Smooth muscle cell of the brain vasculature (primary cell): ENCODE measurements at places on chromosomes 4 and X.

GRCh38 chrX:15059474-15059873 is 186.3 kb downstream of the MOSPD2 start:
- no peak for DNase-seq

GRCh38 chrX:115571712-115572111 is 10.7 kb downstream of the PLS3 start:
- DNase-seq, result no peak

- DNase-seq, result no peak
Observed at GRCh38 chrX:3134316-3134945, 93.2 kb downstream of the ARSF start.

GRCh38 chr4:120855307-120856001 is 67.1 kb downstream of the PRDM5 start:
- no peak for DNase-seq

DNA sequence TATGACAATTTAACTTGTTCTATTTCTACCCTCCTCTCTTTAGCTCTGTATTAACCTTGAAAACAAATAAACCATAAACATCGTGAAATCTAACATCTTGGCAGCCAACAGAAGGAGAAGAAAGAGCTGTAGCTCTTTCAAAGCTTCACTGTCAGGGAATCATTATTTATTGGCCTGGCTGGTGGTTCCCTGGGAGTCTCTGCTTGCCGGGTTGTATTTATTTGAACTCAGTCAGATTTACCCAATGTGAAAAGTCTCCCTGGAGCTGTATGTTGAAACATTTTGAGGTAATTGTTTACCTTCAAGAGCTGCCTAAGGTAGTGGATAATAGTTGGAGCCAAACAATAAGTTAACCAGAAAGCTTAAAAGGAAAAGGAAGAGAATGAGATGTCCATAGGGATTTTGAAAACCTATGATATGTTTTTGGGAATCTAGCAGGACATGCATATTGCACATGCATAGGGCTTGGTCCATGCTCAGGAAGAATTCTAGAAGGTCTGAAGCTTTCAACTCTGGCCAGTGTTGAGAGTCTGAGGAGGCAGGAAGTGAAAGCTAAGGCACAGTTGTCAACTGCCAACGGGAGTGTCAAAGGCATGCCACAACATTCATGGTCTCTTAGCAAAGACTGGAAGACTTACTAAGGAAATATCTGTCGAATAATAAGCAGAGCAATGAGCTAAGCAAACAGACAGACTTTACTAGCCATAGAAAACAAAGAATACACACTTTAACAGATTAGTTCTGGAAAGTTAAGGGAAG is 621.6 kb downstream of the PCDH7 start:
- DNase-seq, result no peak

GRCh38 chr4:34193451-34194154 is 2050.7 kb downstream of the ARAP2 start:
- DNase-seq, result no peak

DNA sequence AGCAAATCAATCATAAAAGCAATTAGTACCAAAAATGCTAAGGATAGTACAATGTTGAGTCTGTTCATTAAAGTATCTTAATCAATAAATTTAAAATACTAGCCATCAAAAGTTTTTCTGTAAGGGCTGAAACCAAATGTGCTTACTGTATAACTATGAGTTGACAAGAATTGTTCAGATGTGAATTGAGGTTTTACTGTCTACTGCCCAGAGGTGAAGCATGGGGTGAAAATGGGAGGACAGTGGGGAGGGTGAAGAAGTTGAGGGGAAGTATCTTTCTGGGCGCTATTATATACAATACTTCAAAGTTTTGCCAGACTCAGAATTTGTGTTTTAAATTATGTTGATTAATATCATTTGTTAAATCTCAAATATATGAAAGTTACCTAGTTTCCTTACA is 4.1 kb upstream of the PPBP start:
- no peak for DNase-seq

DNA sequence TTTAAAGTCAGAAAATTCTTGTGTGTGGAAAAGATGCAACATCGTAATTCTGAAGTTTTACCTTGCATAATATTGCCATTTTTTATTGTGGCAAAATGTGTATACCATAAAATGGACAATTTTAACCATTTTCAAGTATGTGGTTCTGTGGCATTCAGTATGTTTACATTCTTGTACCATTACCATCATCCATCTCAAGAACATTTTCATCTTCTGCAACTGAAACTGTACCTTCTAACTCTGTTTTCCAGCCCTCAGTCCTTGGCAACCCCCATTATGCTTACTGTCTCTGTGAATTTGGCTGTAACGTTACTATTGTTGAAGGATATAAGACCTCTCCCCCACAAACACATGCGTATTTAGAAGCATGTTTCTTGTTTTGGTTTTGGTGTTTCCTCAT is 123.2 kb downstream of the BMPR1B start:
- DNase-seq, result no peak

- peak; percentile 49 for DNase-seq
Observed at GRCh38 chr4:152485726-152486276, 50.1 kb downstream of the FBXW7 start.

DNA sequence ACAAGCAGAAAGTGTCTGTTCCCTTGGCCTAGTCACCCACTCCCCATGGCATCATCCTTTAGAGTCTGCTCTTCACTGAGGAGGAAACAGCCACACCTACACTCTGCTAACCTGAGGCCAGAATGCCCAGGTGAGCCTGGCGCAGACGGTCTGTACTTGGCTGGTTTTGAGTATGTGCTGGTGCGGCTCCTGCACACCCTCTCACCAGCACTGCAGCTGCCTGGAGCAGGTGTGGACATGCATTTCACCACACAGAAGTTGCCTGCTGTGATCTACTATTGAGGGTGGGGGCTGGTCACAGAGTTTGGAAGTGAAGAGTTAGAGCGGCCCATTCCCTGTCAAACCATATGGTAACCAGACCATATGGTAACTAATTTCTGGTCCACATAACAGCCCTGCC is 39.5 kb downstream of the KANTR start:
- no peak for DNase-seq

- no peak for DNase-seq
Observed at GRCh38 chr4:85268961-85269360, 206.0 kb upstream of the ARHGAP24 start.

- DNase-seq, result peak; percentile 70
Observed at GRCh38 chr4:138090150-138090917, 151.8 kb downstream of the SLC7A11 start.

DNA sequence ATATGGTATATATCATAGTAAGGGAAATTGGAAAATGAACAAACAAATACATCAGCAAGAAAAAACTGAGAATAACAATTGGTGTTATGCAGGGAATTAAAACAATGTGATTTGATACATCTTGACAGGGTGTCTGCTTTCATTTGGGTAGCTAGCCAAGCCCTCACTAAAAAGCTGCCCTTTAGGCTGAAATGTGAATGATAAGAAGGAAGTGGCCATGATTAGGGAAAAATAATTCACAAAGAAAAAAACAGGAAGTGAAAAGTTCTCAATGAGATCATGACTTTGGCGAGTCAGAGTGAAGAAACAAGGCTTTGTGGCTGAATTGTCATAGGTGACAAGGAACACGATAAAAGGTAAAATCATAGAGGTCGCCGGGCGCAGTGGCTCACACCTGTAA is 675.8 kb upstream of the SLIT2 start:
- no peak for DNase-seq

DNA sequence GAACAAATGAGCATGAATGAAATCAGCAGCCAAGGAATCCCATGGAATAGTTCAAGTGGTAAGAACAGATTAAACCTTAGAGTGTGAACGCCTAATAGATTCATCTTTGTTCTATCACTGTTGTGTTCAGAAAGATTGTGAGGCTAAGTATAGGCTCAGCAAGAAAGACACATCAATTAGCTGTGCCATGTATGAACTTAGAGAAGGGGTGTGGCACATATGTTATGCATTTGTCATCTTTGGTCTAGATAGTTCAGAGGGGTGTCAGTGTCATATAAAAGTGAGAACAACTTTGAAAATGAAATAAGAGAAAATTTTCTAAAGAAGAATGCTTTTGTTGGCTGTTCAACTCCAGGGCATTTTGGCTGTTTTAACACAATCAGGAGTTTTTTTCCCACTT is 9.4 kb downstream of the DAPP1 start:
- no peak for DNase-seq

- DNase-seq, result no peak
Observed at GRCh38 chrX:291411-291901, 10.3 kb downstream of the PLCXD1 start.

DNA sequence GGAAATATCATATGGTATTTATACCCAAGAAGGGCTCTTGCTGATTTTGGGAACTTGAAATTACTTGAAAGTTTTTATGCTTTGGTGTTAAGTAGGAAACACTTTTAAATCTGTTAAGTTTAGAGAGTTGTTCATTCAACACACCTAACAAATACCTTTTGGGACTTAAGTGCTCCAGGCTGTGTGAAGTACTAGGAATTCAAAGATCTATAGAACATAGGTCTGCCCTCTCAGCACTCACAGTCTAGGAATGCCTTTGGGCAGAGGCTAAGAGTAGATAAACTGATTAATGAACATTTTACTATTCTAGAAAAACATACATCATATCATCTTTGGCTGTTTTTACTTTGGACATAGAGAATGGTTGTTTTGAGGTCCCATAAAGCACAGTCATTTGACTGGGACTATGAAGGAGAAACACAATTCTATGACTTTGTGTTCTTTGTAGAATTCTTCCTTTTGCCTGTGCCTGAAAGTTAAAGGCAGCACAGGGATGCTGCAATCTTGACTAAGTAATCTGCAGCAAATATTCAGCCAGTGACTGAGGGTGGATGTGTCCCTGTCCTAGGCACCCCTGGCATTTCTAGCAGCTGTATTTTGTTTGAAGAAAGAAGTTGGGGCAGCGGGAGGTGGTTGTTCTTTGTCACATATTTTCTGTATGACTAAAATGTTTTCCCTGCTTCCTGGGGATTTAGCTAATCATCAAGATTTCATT is 8.3 kb downstream of the BMP3 start:
- DNase-seq, result no peak

DNA sequence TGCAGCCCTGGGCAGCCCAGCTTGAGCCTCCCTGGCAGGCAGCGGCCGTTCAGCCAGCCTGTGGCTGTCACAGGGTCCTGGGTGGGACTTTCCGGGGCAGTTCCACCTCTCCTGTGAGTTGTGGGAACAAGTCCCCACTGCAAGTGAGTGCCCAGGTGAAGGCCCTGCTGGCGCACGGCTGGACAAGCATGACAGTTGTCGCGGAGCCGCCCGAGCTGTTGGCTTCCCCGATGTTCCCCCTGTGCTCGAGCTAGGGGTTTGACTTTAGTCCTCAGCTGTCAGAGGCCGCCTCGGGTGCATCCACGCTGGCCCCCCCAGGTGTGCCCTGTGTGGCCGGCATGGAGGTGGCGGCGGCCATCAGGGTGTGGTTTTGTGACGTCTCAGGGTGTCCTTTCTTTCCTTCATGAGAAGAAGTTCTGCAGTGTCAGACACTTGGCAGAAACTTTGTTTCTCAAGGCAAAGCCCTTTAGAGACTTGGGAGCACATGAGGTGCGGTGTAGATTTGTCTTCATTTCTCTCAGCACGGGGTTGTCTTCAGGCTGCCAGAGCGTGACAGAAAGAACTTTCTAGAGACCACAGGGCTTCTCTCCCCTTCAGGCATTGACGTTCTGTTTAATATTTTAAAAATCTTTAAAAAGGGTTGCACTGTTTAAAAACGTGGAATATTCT is 69.4 kb upstream of the HGFAC start:
- no peak for DNase-seq

DNA sequence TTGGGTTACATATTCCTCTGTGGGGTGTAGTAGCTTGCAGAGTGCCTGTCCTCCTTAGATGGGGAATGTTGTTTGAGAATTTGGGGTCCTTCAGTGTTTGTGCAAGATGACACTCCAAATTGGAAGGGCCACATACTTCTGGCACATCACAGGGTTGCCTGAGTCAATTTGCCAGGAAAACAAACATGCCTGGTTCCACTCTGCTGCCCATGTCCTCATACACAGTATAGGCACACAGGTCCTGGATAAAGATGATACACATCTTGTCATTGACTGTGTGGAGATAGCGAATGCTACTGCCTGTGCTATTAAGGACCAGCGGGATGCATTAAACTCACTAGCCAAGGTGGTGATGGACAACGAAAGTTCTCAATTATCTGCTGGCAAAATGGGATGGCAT is 11.2 kb upstream of the LAP3 start:
- no peak for DNase-seq

DNA sequence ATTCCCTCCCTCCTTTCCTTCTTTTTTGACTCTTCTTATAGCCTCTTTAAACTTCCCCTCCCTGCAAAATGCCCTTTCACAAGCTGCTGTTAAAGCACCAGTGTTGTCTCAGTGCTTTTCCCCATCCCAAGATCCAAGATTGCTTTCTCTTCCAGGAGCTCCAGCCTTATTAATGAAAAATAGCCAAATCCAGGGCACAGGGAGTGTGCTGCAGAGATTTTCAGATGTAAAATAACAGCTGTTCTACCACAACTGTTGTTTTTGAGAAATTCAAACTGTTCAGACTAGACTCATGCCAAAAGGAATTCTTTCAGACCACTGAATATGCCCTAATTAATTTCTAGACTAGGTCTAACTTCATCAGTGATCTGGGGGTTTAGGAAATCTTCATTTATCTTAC is 47.0 kb upstream of the GPC3 start:
- DNase-seq, result no peak

DNA sequence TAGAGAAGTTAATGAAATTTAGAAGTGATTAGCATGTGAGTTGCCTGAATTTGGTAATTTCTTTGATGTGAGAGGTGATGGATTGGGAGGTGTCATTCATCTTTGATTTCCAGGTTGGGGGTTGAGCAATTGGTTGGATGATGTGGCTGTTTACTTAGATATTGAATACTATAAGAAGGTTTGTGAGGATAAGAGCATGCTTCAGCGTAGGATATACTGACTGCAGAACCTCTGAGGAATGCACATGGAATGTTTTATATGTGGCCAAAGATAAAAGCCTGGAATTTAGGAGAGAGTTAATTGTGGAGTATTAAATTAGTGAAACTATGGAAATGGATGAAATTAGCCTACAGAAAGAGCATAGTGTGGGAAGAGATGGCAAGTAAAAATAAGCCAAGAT is 165.4 kb upstream of the MAD2L1 start:
- DNase-seq, result no peak

DNA sequence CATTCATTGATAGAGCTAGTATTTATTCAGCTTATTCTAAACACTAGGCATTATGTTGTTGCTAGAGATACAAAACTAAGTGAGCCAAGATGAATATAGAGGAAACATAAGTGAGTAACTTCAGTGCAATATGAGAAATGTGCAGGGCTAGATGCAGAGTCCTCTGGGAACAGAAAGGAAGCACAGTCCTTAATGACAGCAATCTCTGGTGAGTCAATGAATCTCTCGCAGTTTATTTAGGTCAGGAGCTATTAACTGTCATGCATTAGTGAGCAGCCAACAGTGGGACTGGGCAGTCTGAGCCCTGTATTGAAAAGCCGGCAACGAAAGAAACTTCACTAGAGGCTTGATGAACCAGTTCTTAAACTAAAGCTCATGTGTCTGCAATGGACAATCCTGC is 598.1 kb upstream of the MAGEB2 start:
- DNase-seq, result no peak
